ENCODE measurements at places on chromosomes 6 and 20. TPM values are rescaled to one million over a fixed set of nuclear protein-coding genes. Genes with fewer than 3 reads are reported as not detected.

Gene ENPP5
- not detected for total RNA-seq

Gene VIP
- not detected for total RNA-seq

Gene LPIN3
- total RNA-seq: 7.9 TPM

Gene CAGE1
- total RNA-seq: 0.11 TPM

GRCh38 chr6:139525415-139525814, 151.0 kb upstream of the CITED2 start:
- H3K4me1 ChIP-seq: no peaks in the 10 kb centered on the region
- no peaks in the 10 kb centered on the region for H3K36me3 ChIP-seq
- H3K27me3 ChIP-seq: no peaks in the 10 kb centered on the region
- no peak overlapping the region for H3K27ac ChIP-seq
- H3K4me3 ChIP-seq: no peak overlapping the region

DNA sequence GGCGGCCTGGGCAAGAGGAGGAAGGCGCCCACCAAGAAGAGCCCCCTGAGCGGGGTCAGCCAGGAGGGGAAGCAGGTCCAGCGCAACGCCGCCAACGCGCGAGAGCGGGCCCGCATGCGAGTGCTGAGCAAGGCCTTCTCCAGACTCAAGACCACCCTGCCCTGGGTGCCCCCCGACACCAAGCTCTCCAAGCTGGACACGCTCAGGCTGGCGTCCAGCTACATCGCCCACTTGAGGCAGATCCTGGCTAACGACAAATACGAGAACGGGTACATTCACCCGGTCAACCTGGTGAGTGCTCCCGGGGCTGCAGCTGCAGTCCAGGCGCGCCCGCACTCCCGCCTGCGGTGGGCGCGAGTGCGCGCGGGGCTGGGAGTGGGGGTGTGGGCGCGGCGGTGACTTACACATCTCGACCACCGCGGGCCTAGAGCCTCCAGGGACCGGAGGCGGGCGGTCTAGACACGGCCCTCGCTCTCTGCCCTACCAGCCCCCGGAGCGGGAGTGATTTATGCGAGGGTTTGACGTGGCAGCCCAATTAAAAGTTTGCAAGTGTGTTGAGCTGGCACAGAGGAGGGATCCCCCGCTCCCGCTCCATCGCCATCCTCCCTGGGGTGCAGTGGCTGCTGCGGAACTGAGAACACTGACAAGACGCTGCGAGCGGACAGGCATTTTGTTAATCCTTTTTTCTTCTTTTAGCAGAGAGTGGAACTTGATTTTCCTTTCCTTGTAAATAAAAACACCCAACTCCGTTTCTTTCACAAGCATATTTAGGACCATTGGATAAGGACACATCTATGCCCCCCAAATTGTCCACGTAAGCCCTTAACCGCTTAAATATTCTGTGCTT, 867 bp downstream of the TCF21 start:
- H3K4me3 ChIP-seq: no peak overlapping the region
- no peaks in the 10 kb centered on the region for H3K4me1 ChIP-seq
- no peak overlapping the region for H3K27ac ChIP-seq
- peaks cover 40% of the 10 kb centered on the region for H3K27me3 ChIP-seq
- DNase-seq: no peak

GRCh38 chr20:19609642-19610223, 148.3 kb upstream of the RIN2 start:
- no peak overlapping the region for H3K4me3 ChIP-seq
- H3K36me3 ChIP-seq: no peaks in the 10 kb centered on the region
- no peak overlapping the region for H3K27ac ChIP-seq

- H3K27me3 ChIP-seq: no peaks in the 10 kb centered on the region
- no peaks in the 10 kb centered on the region for H3K4me1 ChIP-seq
- DNase-seq: no peak
- no peaks in the 10 kb centered on the region for H3K36me3 ChIP-seq
- no peak overlapping the region for H3K27ac ChIP-seq
- H3K4me3 ChIP-seq: no peak overlapping the region
Measured at GRCh38 chr20:18839507-18840247, 26.1 kb downstream of the SCP2D1 start.

GRCh38 chr6:47344022-47344421, 34.3 kb upstream of the TNFRSF21 start:
- H3K36me3 ChIP-seq: no peaks in the 10 kb centered on the region
- H3K4me1 ChIP-seq: no peaks in the 10 kb centered on the region
- peaks cover 9% of the 10 kb centered on the region for H3K27me3 ChIP-seq
- H3K27ac ChIP-seq: no peak overlapping the region
- no peak for DNase-seq

DNA sequence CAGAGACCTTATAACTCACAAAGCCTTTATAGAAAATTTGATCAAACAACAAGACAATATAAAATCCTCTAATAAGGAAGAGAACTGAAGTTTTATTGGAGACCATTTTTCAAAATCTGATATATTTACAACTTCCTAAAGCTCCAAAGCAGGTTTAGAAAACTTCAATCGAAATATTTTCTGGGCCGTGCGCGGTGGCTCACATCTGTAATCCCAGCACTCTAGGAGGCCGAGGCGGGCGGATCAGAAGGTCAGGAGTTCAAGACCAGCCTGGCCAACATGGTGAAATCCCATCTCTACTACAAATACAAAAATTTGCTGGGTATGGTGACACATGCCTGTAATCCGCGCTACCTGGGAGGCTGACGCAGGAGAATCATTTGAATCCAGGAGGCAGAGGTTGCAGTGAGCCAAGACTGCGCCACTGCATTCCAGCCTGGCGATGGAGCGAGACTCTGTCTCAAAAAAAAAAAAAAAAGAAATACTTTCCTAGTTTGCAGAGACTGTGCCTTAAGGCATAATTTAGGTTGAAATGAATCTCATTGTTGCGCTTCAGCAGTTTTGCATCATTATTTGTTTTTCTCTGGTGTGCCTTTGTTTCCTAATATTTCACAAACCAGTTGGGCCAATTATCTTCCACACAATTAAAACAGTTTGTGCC, 60.6 kb upstream of the ASIP start:
- H3K36me3 ChIP-seq: no peaks in the 10 kb centered on the region
- H3K4me1 ChIP-seq: peaks cover 4% of the 10 kb centered on the region
- H3K27ac ChIP-seq: no peak overlapping the region

Measured in K562 (cell line).